ENCODE measurements at places on chromosomes 16 and 17. TPM values are rescaled to one million over a fixed set of nuclear protein-coding genes. Genes with fewer than 3 reads are reported as not detected.

RSPRY1 gene
- total RNA-seq = 61.7 TPM

HSPB9 gene
- total RNA-seq = not detected

EME1 gene
- 0.85 TPM for total RNA-seq

KRTAP4-3 gene
- not detected for total RNA-seq

KRT33B gene
- total RNA-seq = not detected

C1QL1 gene
- 0.49 TPM for total RNA-seq

TRPV2 gene
- total RNA-seq = 64.4 TPM

GCGR gene
- total RNA-seq = not detected

Data from hair follicle dermal papilla cell (primary cell).